ENCODE measurements at places on chromosomes 13 and 19.

- no peak for DNase-seq
Observed at GRCh38 chr19:46049597-46049996, 8.8 kb upstream of the IGFL4 start.

DNA sequence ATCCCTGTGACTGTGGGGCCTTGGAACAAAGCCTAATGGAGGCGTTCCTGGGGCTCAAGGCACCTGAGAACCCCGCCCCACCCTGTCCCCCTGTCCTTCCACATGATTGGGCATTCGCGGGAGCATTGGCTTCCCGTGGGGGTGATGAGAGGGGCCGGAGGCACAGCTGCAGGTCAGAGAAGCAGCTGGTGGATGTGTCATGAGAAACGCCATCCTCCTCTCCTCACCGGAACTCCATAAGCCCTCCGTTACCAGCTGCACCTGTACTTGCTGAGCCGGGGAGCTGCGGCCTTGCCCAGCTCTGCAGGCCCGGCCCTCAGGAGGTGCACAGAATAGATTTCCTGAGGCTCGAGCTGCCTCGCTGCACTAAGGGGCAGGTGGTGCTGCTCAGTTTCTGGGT, 42.0 kb downstream of the CAPN12 start:
- peak; percentile 55 for DNase-seq

DNA sequence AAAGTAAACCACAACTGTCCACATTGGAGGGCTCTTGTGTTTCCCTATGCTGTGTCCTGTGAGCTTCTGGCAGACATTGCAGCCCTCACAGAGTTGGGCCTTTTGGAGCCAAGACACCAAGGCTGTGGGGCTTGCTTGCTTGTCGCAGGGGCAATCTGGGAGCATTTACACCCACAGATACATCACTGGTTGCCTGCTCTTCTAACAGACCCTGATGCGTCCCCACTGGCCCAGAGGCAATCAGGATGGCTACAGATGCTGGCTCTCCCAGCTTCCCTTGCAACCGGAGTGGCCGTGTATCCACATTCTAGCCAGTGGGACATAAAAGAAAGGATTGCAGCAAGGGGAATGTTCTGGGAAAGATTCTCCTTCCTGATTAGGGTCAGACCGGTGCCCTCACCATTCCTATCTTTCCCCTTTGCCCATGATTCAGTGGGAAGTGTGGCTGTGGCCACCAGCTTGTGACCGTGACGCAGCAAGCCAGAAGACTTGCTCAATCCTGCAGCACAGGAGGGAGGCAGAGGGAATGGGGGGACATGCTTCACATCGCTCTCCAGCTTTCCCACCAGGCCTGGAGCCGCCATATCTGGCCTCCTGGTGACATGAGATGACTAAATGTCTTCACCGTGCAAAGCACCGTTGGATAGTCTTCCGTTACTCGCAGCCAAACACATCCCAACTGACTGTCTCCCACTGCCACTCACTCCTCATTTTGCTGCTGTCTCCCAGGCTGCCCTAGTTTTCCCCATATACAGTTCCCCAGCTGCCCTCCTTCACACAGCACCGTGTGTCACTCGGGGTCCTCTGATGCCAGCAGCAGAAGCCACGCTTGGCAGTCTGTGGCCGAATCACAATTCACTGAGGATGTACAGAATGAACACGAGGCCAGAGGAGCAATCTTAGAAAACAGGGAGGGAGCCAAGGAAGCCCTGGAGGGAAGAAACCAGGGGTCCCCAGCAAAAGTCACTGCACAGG, 151.0 kb downstream of the DPF1 start:
- DNase-seq = no peak

GRCh38 chr13:75847588-75847987, 211.5 kb downstream of the LMO7 start:
- DNase-seq = no peak

- no peak for DNase-seq
Observed at GRCh38 chr19:19434483-19435045, 29.1 kb downstream of the GATAD2A start.

- DNase-seq = peak; percentile 95
Observed at GRCh38 chr13:94549232-94550061, 46.5 kb downstream of the TGDS start.

DNA sequence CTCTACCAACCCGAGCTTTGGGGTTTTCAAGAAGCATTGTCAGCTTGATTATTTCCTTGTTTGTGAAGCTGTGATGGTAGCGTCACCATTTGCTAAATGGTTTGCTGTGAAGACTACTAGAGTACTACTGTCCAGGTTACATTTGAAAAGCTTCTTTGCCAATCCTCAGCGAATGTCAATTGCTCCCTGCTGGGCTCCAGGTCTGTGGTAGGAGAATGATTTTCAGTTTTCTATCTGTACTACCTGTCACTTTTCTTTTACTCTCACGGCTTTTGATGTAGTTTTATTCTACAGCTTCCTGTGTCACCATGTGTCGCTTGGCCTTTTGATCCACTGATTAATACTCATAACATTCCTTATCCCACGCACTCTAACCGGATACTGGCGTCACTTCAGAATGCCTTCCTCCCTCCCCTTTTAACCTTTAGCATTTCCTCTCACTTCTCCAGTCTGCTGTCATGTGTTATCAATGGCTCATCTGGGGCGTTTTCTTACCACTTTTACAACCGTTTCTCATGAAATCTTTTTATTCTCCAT, 7.5 kb upstream of the GPR183 start:
- DNase-seq = no peak

GRCh38 chr19:48175578-48175977, 5.1 kb downstream of the ZSWIM9 start:
- no peak for DNase-seq

DNA sequence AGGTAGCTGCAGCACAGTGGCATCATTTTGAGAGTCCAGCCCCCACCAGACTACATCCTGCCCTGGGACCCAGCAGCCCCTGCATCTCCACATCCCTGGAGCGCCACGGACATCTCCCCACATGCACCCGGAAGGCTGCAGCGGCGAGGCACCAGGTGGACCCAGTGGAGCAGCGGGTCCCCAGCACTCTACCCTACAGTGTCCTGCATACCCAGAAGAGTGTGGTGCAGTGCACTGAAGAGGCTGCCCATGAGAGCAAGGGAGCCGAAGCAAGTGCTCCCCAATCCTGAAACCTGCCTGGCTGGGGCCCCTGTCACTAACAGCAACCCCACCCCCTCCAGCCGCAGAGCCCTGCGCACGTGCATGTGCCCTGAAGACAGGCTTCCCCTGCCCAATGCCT, 21.3 kb upstream of the SLC7A9 start:
- no peak for DNase-seq

- peak; percentile 56 for DNase-seq
Observed at GRCh38 chr13:78102121-78102677, 183.6 kb upstream of the EDNRB start.

GRCh38 chr13:47545201-47546024, 455.7 kb downstream of the SUCLA2 start:
- peak; percentile 19 for DNase-seq

DNA sequence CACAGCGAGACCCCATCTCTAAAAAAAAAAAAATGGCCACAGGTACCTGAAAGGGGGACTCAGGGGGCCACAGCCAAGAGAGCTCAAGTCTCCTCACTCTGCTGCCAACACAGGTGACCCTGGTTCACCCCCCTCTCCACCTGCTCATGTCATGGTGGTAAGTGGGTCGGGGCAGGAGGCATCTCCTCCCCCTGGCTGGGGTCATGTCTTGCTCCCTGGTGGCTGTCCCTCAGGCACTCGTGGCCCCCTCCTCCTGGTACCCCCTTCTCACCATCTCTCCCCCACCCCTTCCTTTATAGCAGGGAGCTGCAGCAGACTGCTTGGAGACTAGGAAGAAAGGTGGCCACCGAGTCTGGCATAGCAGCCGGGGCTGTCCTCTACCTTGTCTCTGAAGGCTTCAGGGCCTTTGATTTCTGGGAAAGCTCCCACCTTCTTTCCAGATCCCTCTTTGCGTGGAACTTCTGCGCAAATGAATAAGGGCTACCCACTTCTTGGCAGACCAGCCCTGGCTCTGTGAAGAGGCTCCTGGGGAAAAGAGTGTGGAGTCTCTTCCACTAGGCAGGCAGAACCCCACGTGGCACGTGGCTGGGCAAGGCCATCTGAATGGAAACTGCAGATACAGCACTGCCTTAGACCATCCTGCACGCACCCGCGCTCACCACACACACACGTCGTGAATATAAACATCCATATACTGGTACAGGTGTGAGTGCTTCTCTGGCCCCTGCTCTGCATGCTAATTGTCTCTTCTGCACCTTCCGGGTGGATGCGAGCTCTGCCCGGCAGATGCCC, 20.1 kb upstream of the MIER2 start:
- DNase-seq = no peak

DNA sequence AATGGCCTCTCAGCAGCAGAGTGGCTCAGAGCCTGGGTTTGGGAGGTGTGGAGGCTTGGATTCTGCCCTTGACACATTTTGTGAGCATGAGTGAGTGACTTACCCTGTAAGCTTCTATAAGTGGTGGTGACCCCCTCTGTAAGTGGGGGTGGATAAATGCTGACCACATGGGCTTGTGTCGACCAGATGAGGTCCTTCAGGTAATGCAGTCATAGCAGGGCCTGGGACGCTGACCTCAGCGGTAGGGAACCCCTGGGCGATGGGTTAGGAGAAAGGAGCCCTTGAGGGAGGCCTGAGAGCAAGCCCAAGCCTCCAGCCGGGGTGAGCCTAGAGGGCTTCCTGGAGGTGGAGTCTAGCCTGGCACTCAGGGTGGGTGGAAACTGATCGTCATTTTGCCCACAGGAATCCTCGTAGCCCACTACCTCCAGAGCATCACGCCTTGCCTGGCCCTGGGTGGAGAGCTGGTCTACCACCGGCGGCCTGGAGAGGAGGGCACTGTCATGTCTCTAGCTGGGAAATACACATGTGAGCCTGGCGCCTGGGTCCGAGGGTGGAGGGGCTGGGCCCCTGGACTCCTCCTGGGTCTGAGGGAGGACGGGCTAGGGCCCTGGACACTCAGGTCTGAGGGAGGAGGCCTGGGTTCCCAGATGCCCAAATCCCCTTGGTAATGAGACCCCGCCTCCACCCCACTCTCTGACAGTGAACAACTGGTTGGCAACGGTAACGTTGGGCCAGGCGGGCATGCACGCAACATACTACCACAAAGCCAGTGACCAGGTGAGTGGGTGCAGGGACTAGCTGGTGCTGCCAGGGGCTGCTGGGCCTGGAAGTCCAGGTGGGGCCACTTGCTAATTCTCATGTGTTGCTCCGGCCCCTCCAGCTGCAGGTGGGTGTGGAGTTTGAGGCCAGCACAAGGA, 5.0 kb upstream of the APOE start:
- DNase-seq = no peak

DNA sequence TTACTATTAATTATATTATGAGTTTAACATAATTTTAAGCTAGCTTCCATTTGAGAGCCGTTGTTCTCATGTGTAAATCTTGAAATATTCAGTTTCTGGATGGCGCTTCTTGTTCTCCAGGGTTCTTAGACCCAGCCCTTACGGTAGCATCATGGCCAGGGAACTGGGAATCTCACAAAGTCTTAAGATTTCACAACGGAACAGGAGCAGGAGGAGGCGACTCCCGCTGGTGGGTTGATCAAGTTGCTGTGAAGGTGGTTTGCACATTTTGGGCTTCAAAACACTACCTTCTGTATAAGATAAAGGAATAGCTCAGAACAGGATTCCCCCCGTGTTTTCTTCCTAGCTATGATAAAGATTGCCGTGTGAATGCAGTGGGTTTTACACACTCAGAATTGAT, 2.8 kb downstream of the NAXD start:
- DNase-seq = no peak

GRCh38 chr19:57052081-57052480, 67.7 kb upstream of the USP29 start:
- peak; percentile 89 for DNase-seq

DNA sequence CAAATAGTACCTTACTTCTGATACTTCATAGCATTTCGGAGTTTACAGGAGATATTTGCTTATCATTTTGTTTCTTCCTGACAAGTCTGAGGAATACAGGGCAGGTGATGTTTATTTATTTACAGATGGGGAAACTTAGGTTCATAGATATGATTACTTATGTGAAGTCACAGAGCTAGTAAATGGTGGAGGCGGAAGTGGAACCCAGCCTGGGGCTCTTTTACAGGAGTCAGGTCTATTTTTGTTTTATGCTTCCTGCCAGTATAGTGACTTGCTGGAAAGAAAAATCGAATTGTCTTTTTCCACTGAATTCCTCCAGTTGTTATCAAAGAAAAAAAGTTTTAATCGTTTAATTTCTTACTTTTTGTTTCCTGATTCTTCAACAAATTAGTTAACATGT, 66.5 kb downstream of the DGKH start:
- DNase-seq = no peak

GRCh38 chr13:47665043-47665442, 336.0 kb downstream of the SUCLA2 start:
- DNase-seq = no peak

GRCh38 chr13:110316196-110316595, 9.1 kb downstream of the COL4A2 start:
- peak; percentile 6 for DNase-seq

- no peak for DNase-seq
Observed at GRCh38 chr19:5990289-5990797, 12.4 kb upstream of the RANBP3 start.

DNA sequence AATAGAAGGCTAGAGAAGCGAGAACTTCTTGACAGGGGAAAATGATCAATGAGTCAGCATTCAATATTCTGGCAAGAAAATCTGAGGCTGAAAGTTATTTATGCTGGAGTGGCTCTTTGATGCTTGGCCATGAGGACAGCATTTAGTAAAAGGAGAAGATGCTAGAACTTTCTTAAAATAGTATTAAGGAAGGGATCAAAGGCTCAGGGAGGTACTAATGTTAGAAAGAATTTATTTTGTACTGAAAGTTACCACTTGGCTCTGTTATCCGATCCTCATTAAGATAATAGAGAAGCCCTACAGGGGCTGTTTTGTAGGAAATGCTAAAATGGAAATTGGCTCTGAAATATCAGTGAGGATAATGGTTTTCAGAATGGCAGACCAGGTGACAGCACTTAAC, 1774.6 kb upstream of the PCDH20 start:
- no peak for DNase-seq

GRCh38 chr19:1449467-1450442, at the start of gene APC2:
TSS of gene APC2 (plus strand) at chr19:1450121. CDS start at chr19:1453002, 2,881 bp downstream.
- DNase-seq = no peak

GRCh38 chr13:49417161-49417560, 26.7 kb downstream of the CAB39L start:
- DNase-seq = no peak

DNA sequence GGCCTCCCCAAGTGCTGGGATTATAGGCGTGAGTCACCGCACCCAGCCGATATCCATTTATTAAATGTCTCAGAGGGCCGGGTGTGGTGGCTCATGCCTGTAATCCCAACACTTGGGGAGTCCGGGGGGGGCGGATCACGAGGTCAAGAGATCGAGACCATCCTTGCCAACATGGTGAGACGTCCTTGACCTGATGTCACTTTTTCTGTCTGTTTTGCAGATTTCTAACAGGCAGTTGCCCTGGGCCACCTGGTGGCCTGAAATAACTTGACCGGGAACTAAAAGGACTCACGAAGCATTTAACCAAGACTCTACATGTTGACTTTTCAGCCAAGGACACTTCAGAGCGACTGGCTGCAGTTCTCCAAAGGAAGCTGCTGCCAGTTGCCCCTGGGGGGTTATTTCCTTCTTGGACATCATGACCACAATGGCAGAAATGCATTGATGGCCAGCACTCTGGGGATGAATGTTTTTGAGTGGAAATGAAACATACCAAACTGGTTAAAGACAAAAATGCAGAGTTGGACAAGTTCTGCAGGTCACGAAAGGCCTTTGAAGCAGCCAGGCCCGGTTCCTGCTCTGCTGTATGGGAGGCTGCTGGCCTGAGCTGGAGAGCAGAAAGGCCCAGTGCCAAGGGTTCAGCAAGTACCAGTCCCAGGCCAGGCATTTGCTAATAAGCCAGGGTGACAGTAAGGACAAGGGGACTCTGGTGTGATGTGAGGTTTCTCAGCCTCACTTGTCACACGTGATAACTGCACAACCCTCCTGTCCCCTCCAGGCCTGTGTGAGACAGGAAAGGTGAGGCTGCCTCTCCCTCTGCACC, 8.3 kb downstream of the ZNF837 start:
- no peak for DNase-seq
